Natural killer cell treated with Interleukin-12 subunit alpha and Interleukin-12 subunit beta and Interleukin-15 and Interleukin-18, amount 100 ng/mL, for 72 hours (primary cell): ENCODE measurements at places on chromosomes 11 and 22. TPM values are rescaled to one million over a fixed set of nuclear protein-coding genes. Genes with fewer than 3 reads are reported as not detected.

Gene ALG9
- total RNA-seq: 43.5 TPM

Gene CDC42BPG
- 1.9 TPM for total RNA-seq

Gene MOGAT2
- not detected for total RNA-seq

- no peak for DNase-seq
These were observed 1.3 kb downstream of the PARVB start for GRCh38 chr22:44025171-44026065.

DNA sequence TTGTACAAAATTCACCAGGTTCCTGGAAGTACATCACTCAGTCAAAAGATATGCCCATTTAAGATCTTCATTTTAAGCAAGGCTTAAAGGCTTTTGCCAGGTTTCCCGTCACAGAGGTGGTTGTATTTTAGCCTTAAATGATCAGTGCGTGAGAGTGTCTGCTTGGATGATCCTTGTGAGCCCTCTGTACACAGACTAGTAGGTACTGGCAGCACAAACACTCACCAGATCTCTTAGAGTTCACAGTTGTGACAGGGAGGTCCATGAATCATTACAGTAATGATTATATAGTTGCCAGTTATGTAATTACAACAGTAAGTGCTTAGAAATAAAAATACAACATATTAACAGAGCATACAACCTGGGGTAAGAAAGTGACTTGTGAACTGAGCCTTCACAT is 84.2 kb upstream of the SLC25A18 start:
- no peak for DNase-seq

- DNase-seq: no peak
These were observed 70.8 kb upstream of the TEAD1 start for GRCh38 chr11:12603143-12604088.

- DNase-seq: no peak
These were observed 158.5 kb downstream of the WNT11 start for GRCh38 chr11:76047766-76048165.

DNA sequence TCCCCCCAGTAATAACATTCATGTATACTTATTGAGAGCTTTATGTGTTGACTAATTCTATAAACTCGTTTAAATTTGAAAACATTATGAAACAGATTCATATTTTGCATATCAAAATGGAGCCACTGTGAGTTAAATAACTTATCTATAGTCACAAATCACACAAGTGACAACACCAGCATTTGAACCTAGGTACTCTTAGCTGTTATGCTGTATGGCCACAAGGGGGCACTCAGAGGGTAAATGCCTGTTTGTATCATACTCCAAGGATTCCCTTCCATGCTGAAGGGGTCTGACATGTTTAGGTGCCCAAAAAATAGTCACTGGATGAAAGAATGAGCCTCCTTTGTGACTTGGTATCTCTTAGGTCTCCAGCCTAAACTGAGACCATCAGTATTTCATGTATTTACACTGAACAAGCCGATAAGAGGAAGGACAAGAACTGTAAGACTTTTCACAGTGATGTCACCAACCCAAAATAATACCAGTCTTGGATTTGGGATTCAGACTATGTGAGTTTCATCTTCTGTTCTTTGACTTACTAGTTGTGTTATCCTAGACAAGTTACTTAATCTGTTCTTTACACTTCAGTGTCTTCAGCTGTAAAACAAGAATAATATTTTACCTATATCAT is 12.2 kb upstream of the OR52D1 start:
- no peak for DNase-seq
